Suprapubic skin (tissue), 4 donors: ENCODE measurements at places on chromosomes 1 and 21.

- no peaks in the 10 kb centered on the region for H3K36me3 ChIP-seq
- no peaks in the 10 kb centered on the region for H3K27me3 ChIP-seq
- no peak overlapping the region for H3K4me3 ChIP-seq
- H3K4me1 ChIP-seq = peaks cover 61% of the 10 kb centered on the region
- DNase-seq = no peak
Observed at GRCh38 chr1:25877155-25877554, 1.6 kb upstream of the PAQR7 start.

DNA sequence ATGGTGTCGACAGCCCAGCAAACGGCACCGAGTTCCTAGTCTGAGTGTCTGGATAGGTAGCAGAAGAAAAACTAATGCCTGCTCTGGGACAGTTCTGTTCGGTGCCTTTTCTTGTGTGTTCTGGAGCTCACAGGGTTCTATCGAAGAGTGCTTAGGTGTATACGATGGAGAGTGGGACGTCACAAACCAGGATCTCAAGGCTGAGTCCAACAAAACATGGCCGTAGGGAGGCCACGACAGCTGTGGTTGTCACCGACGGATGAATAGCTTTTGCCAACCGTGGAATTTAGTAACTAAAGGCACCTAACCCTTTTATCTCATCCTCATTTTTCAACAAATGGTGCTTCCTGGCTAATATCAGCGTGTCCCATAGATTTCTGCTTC is 635 bp upstream of the SYNJ1 start:
- no peak for DNase-seq
- H3K27me3 ChIP-seq = no peaks in the 10 kb centered on the region
- H3K4me1 ChIP-seq = peaks cover 7% of the 10 kb centered on the region
- H3K27ac ChIP-seq = peak overlapping the region; percentile 82
- H3K36me3 ChIP-seq = peaks cover 3% of the 10 kb centered on the region

DNA sequence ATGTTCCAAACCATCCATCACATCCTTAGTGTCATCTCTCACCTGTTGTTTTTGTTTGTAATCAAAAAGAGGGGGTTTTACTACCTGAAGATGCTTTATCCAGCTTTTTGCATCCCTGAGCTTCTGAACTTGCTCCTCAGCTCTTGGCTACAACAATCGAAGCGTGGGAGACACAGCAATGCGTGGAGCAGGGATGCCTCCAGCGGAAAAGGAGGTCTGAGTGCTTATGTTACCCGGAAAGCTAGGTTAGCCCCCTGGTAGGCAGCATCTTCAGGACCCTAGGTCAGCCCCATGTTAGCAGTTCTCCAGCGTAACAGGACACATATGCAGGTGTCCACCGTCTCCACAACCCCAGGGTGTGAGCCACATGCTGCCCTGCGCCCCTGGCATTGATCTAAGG is 141.5 kb downstream of the RRAGC start:
- H3K27me3 ChIP-seq = peaks cover 10% of the 10 kb centered on the region
- H3K36me3 ChIP-seq = no peaks in the 10 kb centered on the region
- no peak for DNase-seq
- H3K4me1 ChIP-seq = no peaks in the 10 kb centered on the region

DNA sequence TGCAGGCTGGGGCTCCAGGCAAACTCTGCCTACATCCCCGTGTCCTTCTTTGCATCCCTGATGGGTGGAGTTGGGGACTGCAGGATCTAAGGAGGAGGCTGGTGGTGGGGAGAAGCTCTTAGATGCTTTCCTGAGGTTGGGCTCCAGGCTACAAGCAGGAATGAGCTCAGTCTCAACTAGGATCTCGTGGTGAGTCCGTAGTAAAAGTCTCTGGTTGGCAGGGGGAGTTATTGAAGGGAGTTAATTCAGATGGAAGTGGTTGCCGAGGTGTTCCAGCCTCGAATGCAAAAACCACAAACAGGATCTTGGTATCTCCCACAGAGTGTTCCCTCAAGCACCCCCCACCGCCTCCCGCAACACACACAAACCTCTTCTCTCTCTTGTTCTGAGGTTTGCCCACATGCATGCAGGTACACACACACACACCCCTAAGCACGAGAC is 35.0 kb downstream of the TMCC2 start:
- no peak for DNase-seq
- H3K36me3 ChIP-seq = no peaks in the 10 kb centered on the region

DNA sequence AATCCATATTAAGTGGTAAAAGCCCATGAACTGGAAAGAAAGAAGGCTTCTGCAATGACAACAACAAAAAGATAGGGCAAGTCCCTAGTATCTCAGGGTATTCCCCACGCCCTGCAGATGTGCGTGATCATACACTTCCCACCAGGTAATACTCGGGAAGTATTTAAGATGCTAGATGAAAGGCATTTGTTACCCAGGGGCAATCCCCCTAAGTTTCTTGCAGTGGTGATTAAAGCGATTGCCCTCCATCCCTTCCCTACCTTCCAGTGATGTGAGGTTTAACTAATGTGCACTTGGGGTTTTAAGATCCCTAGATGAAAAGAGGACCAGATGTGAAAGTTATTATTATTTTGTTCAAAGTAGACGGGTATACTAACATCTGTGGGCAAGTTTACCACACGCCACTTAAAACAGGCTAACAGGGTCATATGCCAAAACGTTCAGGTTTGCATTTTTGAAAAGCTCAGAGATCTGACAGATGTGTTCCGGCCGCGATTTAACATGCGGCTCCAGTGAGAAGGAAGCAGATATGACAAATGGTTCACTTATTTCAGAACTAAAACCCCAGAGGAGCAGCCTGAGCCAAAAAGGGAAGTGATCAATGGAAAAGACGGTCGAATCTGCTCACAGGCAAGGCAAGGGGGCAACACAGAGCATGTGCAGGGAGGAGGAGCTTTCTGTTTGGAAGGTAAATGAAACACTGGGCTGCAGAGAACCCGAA is 17.4 kb downstream of the TIAM1 start:
- no peak for DNase-seq
- no peaks in the 10 kb centered on the region for H3K27me3 ChIP-seq
- H3K27ac ChIP-seq = no peak overlapping the region
- no peak overlapping the region for H3K4me3 ChIP-seq
- H3K4me1 ChIP-seq = peaks cover 6% of the 10 kb centered on the region
- peaks cover 3% of the 10 kb centered on the region for H3K36me3 ChIP-seq

- DNase-seq = no peak
- no peaks in the 10 kb centered on the region for H3K4me1 ChIP-seq
- H3K36me3 ChIP-seq = no peaks in the 10 kb centered on the region
- H3K27ac ChIP-seq = no peak overlapping the region
- no peaks in the 10 kb centered on the region for H3K27me3 ChIP-seq
Observed at GRCh38 chr1:107264007-107264406, 123.2 kb downstream of the NTNG1 start.

GRCh38 chr1:178354816-178355215 is 141.9 kb downstream of the CLEC20A start:
- H3K4me1 ChIP-seq = no peaks in the 10 kb centered on the region
- no peaks in the 10 kb centered on the region for H3K27me3 ChIP-seq
- no peak for DNase-seq
- H3K36me3 ChIP-seq = no peaks in the 10 kb centered on the region
- H3K4me3 ChIP-seq = no peak overlapping the region

- H3K36me3 ChIP-seq = no peaks in the 10 kb centered on the region
- H3K4me3 ChIP-seq = no peak overlapping the region
- H3K4me1 ChIP-seq = peaks cover 33% of the 10 kb centered on the region
- H3K27me3 ChIP-seq = no peaks in the 10 kb centered on the region
- DNase-seq = no peak
Observed at GRCh38 chr21:44992608-44993031, 52.8 kb downstream of the SLX9 start.

GRCh38 chr1:54367613-54368012 is 38.6 kb downstream of the SSBP3 start:
- H3K36me3 ChIP-seq = peaks cover 4% of the 10 kb centered on the region
- H3K27ac ChIP-seq = no peak overlapping the region
- DNase-seq = no peak
- H3K4me3 ChIP-seq = no peak overlapping the region
- H3K27me3 ChIP-seq = no peaks in the 10 kb centered on the region
- peaks cover 46% of the 10 kb centered on the region for H3K4me1 ChIP-seq

DNA sequence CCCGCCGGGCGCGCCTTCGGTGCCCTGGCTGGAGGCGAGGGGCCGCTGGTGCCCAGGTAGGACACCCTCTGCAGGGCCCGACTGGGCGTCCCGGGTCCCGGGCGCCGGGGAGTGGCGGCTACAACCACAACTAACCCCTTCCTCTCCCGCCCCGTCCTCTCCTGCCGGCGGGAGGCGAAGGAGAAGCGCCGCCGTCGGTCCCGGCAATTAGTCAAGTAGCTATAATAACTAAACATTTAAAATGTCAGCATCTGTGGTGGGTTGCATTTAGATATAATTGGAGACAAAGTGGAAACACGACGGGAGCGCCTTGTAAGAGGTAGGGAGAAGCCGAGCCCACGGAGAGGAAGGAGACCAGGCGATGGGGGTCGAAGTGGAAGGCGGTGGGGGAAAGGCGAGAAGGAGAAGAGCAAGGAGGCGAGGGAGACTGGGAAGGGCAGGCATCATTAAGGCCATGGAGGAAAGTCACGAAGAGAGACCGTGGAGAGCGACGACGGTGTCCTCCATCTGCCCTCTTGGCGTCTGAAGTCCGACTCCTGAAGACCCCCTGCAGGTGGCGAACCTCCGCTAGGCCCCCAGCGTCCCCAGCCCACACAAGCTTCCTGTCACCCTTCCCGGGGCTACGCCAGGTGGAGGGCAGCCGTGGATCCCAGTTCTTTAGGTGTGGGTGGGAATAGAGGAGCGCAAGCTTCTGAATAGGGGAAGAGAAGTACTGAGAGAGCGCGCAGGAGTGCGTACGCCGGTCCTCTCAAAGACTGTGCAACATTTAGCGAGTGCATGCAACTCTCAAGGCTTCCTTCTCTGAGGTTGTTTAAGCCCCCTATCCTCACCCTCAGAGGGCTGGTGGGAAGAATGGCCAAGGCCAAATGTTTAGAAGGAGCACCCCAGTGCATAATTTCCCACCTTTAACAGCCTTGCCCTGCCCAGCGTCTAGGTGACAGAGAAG is 1.6 kb downstream of the CNIH3 start:
- H3K4me3 ChIP-seq = peak overlapping the region; percentile 64
- peaks cover 21% of the 10 kb centered on the region for H3K4me1 ChIP-seq
- peaks cover 50% of the 10 kb centered on the region for H3K27me3 ChIP-seq
- no peak for DNase-seq

DNA sequence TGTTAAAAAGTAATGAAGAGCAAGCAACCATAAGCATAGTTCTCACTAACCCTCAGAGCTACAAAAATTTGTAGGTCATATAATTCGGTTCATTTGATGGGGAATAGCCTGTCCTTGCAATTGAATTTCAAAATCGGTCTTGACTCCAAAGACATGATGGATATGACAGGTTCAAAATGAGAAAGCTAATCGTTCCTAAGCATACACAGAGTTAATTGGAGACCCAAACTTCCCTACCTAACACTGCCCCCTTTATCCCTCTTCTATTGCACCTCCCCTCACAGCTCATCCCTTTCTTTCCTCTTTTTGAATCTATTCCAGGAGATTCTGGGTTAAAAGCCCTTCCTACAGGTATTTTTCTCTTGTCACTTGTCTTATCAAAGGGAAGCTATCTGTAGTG is 390.0 kb upstream of the PTBP2 start:
- H3K4me3 ChIP-seq = no peak overlapping the region
- H3K27me3 ChIP-seq = no peaks in the 10 kb centered on the region
- no peaks in the 10 kb centered on the region for H3K4me1 ChIP-seq

GRCh38 chr1:89171067-89171438 is 4.8 kb downstream of the GBP7 start:
- H3K27me3 ChIP-seq = no peaks in the 10 kb centered on the region
- DNase-seq = no peak
- H3K4me3 ChIP-seq = no peak overlapping the region
- H3K4me1 ChIP-seq = no peaks in the 10 kb centered on the region

DNA sequence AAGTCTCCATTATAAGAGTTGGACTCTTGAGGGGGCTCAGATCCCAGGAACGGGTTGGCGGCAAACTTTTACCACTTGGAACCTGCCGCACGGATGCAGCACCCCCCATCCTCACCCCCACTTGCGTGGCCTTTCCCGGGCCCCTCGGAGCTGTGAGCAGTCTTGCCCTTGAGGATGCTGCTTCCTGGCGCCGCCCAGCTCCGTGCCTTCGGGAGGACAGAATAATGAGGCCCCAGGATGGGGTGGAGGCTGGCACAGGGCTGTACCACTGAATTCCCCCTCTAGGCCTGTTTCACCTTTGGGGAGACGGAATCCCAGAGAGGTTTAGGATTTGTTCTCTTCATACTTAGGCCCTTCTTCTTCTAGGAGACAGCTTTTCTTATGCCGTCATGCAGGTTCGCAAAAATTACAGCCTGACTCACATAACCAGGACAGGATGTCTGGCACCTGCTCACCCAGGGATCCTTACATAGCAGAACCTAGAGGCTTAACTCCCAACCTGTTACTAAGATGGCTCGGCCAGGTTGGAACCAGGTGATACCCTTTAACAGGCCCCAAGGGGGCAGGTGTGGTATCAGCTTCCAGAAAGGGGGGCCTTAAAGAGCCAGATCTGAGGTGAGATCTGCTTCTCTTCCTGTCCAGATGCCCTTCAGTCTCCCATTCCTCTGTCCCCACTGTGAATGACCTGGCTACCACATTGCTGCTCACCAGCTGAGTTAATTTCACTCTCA is 1.5 kb downstream of the TRNP1 start:
- no peaks in the 10 kb centered on the region for H3K36me3 ChIP-seq
- H3K27me3 ChIP-seq = peaks cover 28% of the 10 kb centered on the region
- H3K4me3 ChIP-seq = peak overlapping the region; percentile 93
- no peak for DNase-seq
- peaks cover 56% of the 10 kb centered on the region for H3K4me1 ChIP-seq

- H3K4me3 ChIP-seq = peak overlapping the region; percentile 81
- H3K27me3 ChIP-seq = no peaks in the 10 kb centered on the region
- H3K4me1 ChIP-seq = peaks cover 42% of the 10 kb centered on the region
Observed at GRCh38 chr1:15155191-15155590, 1.6 kb downstream of the TMEM51 start.

GRCh38 chr1:53348486-53349368 is 20.9 kb upstream of the LRP8 start:
- H3K4me1 ChIP-seq = no peaks in the 10 kb centered on the region
- H3K36me3 ChIP-seq = no peaks in the 10 kb centered on the region
- H3K27me3 ChIP-seq = no peaks in the 10 kb centered on the region

GRCh38 chr1:173302890-173303829 is 96.0 kb upstream of the TNFSF4 start:
- no peaks in the 10 kb centered on the region for H3K4me1 ChIP-seq
- no peak overlapping the region for H3K27ac ChIP-seq
- no peaks in the 10 kb centered on the region for H3K36me3 ChIP-seq
- no peaks in the 10 kb centered on the region for H3K27me3 ChIP-seq
- H3K4me3 ChIP-seq = no peak overlapping the region

DNA sequence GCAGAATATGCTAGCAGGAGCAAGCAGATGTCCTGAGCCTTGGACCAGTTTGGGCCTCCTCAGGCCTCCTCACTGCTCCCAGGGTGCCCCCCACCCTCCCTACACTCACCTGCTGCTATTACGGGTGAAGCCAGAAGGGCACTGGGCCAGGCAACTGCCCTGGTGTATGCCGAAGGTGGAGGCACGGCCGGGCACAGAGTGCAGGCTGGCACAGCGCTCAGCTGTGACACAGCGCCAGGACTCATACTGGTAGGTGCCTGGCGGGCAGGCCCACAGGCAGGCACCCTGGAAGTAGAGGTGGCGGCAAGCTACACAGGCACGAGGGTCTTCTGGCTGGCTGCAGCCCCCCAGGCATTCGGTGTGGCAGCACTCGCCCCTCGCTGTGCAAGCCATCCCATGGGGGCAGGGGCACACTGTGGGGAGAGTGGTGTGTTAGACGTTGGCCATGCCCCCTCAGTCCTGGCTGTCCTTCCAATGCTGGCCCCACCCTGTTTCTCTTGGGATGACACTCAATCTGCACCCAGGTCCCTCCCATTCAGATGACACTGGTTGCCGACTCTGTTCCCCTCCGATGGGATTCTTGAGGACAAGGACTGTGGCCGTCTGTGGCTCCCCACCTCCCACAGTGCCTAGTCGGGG is 7.0 kb downstream of the INSRR start:
- no peak overlapping the region for H3K27ac ChIP-seq
- H3K4me1 ChIP-seq = peaks cover 11% of the 10 kb centered on the region
- H3K4me3 ChIP-seq = no peak overlapping the region
- no peak for DNase-seq
